ENCODE measurements at places on chromosomes 2 and 18. TPM values are rescaled to one million over a fixed set of nuclear protein-coding genes. Genes with fewer than 3 reads are reported as not detected.

The TCF7L1 gene
- 42.4 TPM for total RNA-seq

The ANKRD62 gene
- total RNA-seq: not detected

The ZBTB7C gene
- total RNA-seq: 0.14 TPM

The MRO gene
- total RNA-seq: 0.80 TPM

The ALLC gene
- total RNA-seq: not detected

The LONRF2 gene
- 0.24 TPM for total RNA-seq

The MLPH gene
- total RNA-seq: 16.5 TPM

The CTAGE1 gene
- total RNA-seq: not detected

The HOXD12 gene
- not detected for total RNA-seq

GRCh38 chr2:9015998-9016397, 12.5 kb upstream of the MBOAT2 start:
- no peaks in the 10 kb centered on the region for H3K4me1 ChIP-seq
- no peak for DNase-seq
- H3K4me3 ChIP-seq: no peak overlapping the region
- H3K36me3 ChIP-seq: no peaks in the 10 kb centered on the region
- no peaks in the 10 kb centered on the region for H3K27me3 ChIP-seq

DNA sequence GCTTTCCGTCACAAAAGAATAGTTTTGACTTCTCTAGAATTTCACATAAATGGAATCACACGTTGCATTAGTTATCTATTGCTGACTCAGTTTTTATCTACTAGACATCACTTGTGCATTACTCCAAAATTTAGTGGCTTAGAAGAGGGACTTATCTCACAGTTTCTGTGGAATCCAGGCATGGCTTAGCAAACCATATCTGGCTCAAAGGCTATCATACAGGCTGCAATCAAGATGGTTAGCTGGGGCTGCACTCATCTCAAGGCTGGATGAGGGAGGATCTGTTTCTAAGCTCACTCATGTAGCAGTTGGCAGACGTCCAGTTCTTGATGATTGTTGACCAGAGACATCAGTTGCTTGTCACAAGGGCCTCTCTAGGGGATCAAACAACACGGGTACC, 6.6 kb upstream of the DSC3 start:
- DNase-seq: no peak
- H3K4me3 ChIP-seq: no peak overlapping the region
- H3K27ac ChIP-seq: no peak overlapping the region
- H3K27me3 ChIP-seq: peaks cover 19% of the 10 kb centered on the region
- 0 out of 2 replicates have a peak, but pooled peaks cover under 1% of the 10 kb centered on the region for H3K4me1 ChIP-seq

DNA sequence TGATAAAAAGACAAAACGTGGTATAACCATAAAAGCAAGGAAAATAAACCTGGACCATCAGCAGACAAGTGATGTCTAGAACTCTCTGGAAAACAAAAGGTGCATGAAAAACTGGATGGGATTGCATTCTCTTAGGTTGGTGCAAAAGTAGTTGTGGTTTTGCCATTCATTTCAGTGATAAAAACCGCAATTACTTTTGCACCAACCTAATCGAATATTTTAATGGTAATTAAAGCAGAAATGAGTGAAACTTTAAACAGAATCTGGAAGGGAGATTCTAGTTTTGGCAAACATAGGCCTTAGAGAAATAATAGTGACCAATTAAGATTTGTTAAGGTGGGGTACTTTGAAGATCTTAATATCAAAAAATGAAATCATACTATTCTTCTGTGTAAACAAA, 800.8 kb upstream of the GYPC start:
- no peaks in the 10 kb centered on the region for H3K27me3 ChIP-seq
- H3K4me1 ChIP-seq: peaks cover 10% of the 10 kb centered on the region
- H3K4me3 ChIP-seq: no peak overlapping the region
- H3K27ac ChIP-seq: no peak overlapping the region

DNA sequence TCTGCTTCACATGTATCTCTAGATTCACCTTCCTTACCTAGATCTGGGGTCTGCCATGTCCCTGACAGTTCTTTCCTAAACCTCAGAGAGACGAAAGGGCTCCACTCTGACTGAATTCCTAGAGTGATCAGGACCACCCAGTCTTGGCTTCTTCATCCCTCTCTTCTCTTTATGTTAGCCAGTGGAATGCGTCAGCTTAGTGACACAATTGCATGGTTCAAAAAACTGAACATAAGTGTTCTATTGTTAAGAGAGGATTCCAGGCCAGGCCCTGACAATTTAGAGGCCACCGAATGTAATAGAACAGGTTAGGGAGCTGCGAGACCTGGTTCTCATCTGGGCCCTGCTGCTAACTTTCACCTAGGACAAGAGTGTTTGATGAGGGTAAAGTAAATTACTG, 10.0 kb downstream of the PRELID3A start:
- DNase-seq: no peak
- peaks cover 13% of the 10 kb centered on the region for H3K4me1 ChIP-seq
- no peaks in the 10 kb centered on the region for H3K27me3 ChIP-seq
- 0 out of 2 replicates have a peak overlapping the region, but pooled peaks have one; percentile 45 for H3K27ac ChIP-seq

GRCh38 chr2:27303093-27304025, 4.9 kb downstream of the UCN start:
- H3K27me3 ChIP-seq: peaks cover 41% of the 10 kb centered on the region
- H3K4me3 ChIP-seq: peak overlapping the region; percentile 43
- DNase-seq: peak; percentile 91
- H3K27ac ChIP-seq: no peak overlapping the region

GRCh38 chr2:44777036-44777435, 164.5 kb upstream of the SIX3 start:
- H3K27me3 ChIP-seq: peaks cover 10% of the 10 kb centered on the region
- 0 out of 2 replicates have a peak, but pooled peaks cover 11% of the 10 kb centered on the region for H3K36me3 ChIP-seq
- H3K27ac ChIP-seq: no peak overlapping the region
- H3K4me3 ChIP-seq: peak overlapping the region; percentile 50
- DNase-seq: no peak
- peaks cover 73% of the 10 kb centered on the region for H3K4me1 ChIP-seq

GRCh38 chr18:49739275-49739674, 74.1 kb downstream of the ACAA2 start:
- no peak overlapping the region for H3K27ac ChIP-seq
- H3K36me3 ChIP-seq: no peaks in the 10 kb centered on the region
- peaks cover 3% of the 10 kb centered on the region for H3K4me1 ChIP-seq
- no peaks in the 10 kb centered on the region for H3K27me3 ChIP-seq
- H3K4me3 ChIP-seq: no peak overlapping the region
- DNase-seq: no peak

GRCh38 chr18:6055711-6056110, 160.4 kb upstream of the TMEM200C start:
- H3K27ac ChIP-seq: no peak overlapping the region
- H3K4me3 ChIP-seq: no peak overlapping the region
- H3K27me3 ChIP-seq: no peaks in the 10 kb centered on the region

Data from GM23338 (cell line).